AG04449 (cell line): ENCODE measurements at places on chromosomes 7 and 10.
A peak's percentile ranks its signal among the peaks of the same experiment; 100 is the strongest.

- DNase-seq, result no peak
Measured at GRCh38 chr10:119981826-119982225, 89.3 kb downstream of the SEC23IP start.

- DNase-seq, result no peak
Measured at GRCh38 chr10:25614652-25615051, 319.4 kb upstream of the MYO3A start.

GRCh38 chr7:107946451-107946850 is 55.5 kb downstream of the DLD start:
- DNase-seq, result no peak

GRCh38 chr10:43794181-43794815 is 145.6 kb upstream of the ZNF32 start:
- DNase-seq, result no peak

DNA sequence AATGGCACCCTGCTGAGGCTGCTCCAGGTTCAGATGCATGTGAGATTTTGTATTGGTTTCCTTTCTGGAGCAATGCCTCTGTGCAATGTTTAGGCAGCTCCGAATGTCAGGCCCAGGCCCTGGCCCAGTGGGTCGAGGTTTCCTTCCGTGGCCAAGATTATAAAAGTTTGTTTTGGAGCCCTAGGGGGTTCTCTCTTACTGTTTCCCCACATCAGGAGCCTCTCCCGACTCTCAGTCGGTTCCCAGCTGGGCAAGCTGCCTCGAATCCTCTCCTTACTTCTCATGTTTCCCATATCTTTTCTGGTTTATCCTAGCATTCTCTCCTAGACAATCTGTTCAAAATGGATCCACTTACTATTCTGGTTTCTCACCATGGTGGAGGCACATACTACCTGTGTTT is 11.0 kb downstream of the TMEM140 start:
- no peak for DNase-seq

- DNase-seq, result no peak
Measured at GRCh38 chr7:70415179-70415972, 716.6 kb upstream of the GALNT17 start.

GRCh38 chr10:44470784-44471183 is 85.9 kb upstream of the CXCL12 start:
- DNase-seq, result no peak

DNA sequence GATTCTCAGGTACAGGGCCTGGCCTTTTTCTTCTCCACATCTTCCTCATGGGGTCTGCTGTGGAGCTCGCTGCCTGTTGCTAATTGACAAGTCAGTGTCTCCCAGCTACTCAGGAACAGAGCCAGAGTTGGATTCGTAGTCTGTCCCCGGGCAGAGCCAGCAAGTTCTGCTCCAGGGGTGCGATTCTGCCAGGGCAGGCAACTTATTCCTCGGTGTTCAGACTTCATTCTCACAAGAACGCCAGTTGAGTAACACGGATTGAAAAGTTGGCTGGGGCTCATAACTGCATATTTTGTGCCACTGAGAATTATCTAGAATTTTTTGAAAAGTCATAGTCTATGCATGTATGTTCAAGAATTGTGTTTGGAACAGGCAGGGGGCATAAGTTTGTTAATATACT is 336.7 kb upstream of the NPVF start:
- no peak for DNase-seq

DNA sequence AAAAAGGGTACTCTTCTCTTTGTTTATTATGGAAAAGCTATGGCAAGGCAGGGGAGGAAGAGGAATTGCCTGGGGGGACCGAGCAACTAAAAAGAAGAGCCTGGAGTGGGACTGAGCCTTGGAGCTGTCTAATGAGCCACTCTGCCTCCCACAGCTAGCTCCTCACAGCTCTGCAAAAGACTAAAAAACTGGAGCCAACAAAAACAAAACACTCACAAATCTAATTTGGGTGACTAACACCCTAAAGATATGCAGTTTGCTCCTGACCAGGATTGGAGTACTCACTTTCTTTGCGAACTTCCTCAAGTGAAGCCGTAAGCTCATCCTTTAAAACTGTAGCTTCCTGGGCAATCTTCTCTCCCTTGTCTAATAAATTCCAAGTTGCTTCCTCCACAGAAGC is 89.4 kb downstream of the CTNNA3 start:
- DNase-seq, result peak; percentile 88

- no peak for DNase-seq
Measured at GRCh38 chr10:105252911-105253310, 611.8 kb downstream of the SORCS3 start.

DNA sequence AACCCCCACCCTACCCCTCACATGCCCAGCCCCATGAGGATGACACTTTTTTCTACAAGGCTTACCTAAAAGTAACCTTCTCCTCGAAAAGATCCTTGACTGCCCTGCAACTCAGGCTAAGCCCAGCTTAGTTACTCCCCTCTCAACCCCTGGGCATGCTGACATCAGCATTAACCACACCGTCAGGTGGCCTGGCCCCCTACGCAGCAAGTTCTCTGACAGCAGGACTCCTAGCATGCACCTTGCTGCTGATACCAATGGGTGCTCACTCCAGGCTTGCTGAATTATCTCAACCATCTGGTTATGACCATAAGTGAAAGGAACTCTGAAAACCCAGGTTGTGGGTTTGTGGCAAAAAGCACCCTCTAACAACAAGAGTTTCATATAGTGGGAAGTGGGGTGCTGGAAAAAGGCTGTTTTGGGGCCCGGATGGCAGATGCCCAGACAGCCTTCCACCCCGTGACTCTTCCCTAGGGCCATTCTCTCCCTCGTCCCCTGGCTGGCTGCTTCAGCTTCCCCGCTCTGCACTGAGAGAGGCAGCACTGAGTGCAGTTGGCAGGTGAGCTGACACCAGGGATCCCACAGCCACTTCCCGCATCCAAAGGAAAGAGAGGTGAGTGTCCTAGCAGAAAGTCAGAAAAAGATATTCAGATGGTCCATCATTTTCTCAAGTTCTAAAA is 518.9 kb downstream of the KCNMA1 start:
- DNase-seq, result no peak
